Left ventricle myocardium inferior (tissue), 1 donor: ENCODE measurements at places on chromosomes 16 and 17. TPM values are rescaled to one million over a fixed set of nuclear protein-coding genes. Genes with fewer than 3 reads are reported as not detected.

IL17C gene
- not detected for total RNA-seq

TSNAXIP1 gene
- total RNA-seq = 0.49 TPM

MYO15A gene
- total RNA-seq = 0.25 TPM

CORO1A gene
- total RNA-seq = 7.7 TPM

STAT5A gene
- total RNA-seq = 16.7 TPM

SYNGR3 gene
- 0.38 TPM for total RNA-seq

ABCC6 gene
- total RNA-seq = 1.2 TPM

KRT25 gene
- total RNA-seq = not detected

ITGAX gene
- 1.4 TPM for total RNA-seq

MEIOC gene
- not detected for total RNA-seq

DPH1 gene
- 29.1 TPM for total RNA-seq

PIPOX gene
- total RNA-seq = 0.60 TPM

FOXL1 gene
- total RNA-seq = 0.38 TPM

ACE gene
- 6.2 TPM for total RNA-seq

DNAAF1 gene
- 0.14 TPM for total RNA-seq

RRAD gene
- total RNA-seq = 135 TPM

DNAI2 gene
- not detected for total RNA-seq

GGT6 gene
- not detected for total RNA-seq

GAS7 gene
- total RNA-seq = 87.6 TPM
